ENCODE measurements at places on chromosomes 4 and X.

- no peak for DNase-seq
These were observed 69.2 kb upstream of the GRID2 start for GRCh38 chr4:92234393-92235176.

- no peak for DNase-seq
These were observed 393.1 kb upstream of the ZFP42 start for GRCh38 chr4:187602339-187603092.

DNA sequence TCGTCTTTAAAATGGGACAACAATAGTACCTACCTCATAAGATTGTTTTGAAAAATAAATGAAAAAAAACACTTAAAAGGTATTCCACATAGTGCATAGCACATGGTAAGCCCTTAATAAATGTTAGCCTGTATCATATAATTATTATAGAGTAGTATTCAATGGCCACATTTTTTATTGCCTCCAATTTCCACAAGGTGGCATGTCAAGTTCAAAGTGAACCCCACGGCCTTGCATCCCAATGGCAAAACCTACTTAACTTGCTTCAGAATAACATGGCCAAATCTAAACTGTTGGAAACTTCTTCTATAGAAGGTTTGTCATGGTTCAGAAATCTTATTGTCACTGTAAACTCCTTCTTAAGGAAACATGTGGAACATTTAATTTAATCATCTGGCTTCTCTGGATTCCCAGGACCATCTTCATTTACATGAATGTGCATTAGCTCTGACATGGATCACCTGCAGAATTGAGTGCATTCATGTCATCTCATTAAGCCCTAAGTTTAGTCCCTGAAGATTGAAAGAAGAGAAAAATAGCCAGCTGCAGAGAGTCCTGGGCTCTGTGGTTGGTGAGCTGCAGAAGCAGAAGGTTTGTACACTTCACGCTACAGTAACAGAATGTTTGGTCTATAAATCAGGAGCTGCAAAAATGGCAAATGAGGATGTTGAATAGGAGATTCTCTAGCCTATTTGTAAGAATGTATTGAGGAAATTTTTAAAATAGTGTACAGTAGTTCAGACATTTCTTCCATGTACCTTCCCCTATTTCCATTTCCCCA lies 61.0 kb downstream of the ANXA3 start:
- DNase-seq, result peak; percentile 66

DNA sequence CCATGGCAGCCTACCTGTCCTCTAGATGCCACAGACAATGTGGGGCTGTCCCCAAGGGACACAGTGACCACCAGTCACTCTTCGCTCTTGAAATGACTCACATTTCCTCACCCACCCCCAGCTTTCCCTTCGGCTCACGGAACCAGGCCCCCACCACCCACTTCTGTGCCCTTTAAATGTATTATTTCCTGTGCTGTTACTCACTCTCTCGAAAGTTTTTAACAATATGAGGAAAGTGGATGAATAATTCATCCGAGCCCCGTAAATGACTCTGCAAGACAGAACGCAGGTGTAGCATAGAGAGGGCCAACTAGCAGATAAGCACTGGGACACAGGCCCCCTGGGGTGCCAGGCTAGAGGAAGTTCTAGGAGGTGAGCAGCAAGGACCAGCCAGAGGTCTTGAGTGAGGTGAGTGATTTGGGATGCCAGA lies 179.5 kb upstream of the TBL1X start:
- DNase-seq, result peak; percentile 60

- no peak for DNase-seq
These were observed 50.0 kb downstream of the GALNT7 start for GRCh38 chr4:173218411-173219125.

- peak; percentile 75 for DNase-seq
These were observed 55.8 kb upstream of the BCOR start for GRCh38 chrX:40153345-40154249.
